ENCODE measurements at places on chromosomes 1 and 21.

GRCh38 chr1:31769720-31770390 is 5.7 kb upstream of the ADGRB2 start:
- no peak for DNase-seq

DNA sequence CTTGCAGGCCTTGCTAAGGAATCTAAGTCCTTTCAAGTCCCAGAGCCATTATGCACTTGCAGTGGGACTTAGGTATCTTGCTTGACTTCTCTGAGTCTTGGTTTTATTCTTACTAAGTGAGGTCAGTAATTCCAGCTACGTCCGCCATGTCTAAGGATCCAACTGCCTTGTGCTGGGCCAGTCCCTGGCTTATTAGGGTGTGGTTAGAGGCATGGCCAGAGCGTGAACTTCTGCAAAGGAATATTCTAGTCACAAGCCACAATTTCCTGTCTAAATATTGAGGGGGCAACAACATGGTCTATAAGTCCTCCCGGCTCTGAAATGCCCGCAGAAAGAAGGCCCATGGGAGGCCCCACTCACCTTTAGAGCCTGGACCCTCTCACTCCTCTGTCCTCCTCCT is 82.9 kb downstream of the TMEM53 start:
- no peak for DNase-seq

DNA sequence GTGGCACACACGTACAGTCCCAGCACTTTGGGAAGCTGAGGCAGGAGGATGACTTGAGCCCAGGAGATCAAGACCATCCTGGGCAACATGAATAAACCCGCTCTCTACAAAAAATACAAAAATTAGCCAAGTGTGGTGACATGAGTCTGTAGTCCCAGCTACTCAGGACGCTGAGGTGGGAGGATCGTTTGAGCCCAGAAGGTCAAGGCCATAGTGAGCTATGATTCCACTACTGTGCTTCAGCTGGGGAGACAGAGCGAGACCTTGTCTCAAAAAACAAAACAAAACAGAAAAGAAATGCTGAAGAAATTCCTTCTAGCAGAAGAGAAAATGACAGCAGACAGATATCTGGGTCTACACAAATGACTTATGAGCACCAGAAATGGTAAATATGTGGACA is 10.3 kb downstream of the ALDH9A1 start:
- no peak for DNase-seq

DNA sequence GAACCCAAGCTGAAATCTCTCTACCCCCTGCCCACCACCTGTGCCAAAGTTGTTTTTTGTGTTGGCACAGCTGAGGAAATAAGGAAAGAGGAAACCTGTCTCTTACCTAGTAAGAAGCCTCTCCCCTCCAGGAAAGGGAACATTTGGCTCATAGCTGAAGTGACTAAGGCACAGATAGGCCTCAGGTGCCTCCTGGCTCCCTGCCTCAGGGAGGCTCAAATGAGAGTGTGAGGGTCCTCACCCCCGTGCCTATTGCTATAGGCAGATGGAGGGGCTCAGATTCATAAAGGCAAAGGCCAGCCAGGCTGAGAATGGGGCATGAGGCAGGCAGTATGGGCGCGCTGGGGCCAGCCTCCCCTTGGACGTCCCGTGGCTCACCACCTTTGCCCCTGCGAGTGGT is 7.4 kb downstream of the SLC30A2 start:
- no peak for DNase-seq

- no peak for DNase-seq
Observed at GRCh38 chr1:62066713-62067112, 127.9 kb upstream of the L1TD1 start.

- DNase-seq, result no peak
Observed at GRCh38 chr1:173476197-173476664, 904 bp upstream of the PRDX6 start.

GRCh38 chr1:20083178-20083944 is 13.4 kb downstream of the PLA2G5 start:
- peak; percentile 39 for DNase-seq

- no peak for DNase-seq
Observed at GRCh38 chr1:178937695-178938094, 66.8 kb upstream of the ANGPTL1 start.

GRCh38 chr21:39400173-39400572 is 45.4 kb downstream of the LCA5L start:
- DNase-seq, result no peak

GRCh38 chr1:46369542-46370213 is 24.4 kb upstream of the FAAH start:
- DNase-seq, result no peak

DNA sequence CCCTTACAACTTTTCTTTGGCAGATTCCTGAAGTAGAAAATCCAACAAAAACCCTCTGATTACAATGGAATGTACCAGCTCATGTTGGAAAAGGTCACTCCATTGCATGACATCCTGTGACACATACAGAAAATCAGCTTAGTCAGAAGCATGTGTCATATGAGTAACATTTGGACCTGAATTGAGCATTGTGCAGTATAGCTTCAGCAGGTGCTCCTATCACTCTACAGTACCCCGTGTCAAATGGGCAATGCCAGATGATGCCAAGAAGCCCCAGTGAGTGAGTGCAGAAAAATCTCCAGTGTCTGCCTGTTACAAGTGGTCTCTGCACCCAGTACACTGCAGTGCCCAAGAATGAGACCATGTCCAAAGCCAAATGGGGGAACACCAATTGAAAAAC is 129.7 kb upstream of the RUNX1 start:
- no peak for DNase-seq

DNA sequence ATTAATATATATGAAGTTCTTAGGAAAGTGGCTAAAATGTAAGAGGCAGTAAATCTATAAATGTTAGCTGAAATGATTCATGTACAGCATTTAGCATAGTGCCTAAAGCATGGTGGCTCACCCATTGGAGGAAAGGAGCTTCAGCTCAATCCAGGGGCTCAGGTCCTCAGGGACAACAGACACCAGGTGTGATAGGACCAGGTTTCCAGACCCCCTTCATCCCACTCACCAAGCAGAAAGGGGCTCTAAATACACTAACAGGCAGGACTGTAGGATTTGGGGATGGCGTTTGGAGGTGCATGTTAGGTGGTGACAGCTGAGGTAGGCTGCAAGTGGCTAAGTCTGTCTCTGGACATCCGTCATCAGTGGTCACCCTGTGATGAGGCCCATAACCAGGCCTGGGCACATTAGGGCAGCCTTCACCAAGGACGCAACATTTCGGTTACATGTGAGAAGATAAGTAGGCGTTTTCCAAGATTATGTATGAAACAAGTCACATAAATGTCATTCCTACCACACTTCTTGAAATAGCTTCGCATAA is 233.1 kb downstream of the C1orf94 start:
- no peak for DNase-seq

- DNase-seq, result no peak
Observed at GRCh38 chr1:183952101-183952500, 85.4 kb downstream of the COLGALT2 start.

DNA sequence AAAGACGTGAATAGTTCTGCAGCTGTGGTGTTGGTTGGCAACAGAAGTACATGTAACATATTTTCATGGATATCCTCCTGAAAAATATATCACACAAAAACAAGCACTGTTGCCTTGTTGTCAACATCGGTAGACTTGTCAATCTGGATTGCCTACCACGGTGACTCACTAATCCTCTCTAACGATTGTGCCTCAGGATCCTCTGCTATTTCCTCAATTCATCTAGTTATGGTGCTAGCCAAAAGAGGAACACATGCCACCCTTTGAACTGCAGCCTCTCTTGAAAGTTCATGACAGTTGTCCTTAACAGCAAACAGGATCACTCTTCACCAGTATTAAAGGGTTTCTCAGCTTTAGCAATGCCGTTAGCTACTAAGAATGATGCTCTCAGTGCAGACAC is 25.7 kb downstream of the RASAL2 start:
- DNase-seq, result no peak

DNA sequence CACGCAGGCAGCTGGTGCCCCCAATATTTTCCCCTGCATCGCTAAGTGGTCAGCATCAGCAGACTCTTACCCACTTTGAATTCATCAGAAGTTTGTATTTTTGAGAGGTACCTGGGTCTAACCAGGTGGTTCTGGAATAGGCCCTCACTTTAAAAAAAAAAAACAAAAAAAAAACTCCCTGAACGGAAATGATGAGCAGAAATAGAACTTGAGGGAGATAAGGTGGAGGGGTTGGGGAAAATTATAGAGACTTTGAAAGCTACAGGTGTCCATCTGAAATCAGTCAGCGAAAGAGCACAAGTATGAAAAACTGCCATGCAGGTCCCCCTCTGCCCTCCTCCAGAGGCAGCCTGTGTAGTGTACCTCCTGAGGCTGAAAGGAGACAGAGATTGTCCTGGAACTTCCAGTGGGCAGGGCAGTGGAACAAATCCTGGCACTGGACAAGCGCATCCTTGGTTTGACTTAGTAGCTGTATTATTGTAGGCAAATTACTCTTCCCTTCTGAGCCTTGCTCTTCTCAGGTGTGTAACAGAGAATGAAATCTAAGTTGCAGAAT is 1.2 kb downstream of the SLAMF7 start:
- no peak for DNase-seq

DNA sequence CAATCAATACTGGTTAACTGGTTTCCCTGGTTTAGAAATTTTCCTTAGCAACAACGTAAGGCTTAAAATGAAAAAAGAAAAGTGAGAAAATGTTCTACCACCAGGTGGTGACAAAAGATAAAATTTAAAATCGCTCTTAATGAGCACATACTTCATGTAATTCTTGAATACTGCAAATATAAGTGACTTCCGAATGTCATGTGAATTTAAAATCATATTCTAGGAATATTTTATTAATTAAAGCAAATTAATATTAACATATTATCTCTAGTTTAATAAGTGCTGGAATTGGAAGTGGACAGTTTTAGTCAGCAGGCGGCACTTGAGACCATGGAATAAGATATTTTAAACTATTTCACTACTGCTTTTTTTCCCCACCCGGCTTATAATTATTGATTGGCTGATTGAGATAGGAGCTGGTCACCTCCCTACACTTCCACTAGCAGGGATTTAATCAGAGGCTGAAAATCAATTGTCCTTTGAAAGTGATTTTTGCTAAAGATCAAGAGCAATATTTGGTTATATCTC is 5.0 kb upstream of the ADAMTS1 start:
- peak; percentile 28 for DNase-seq

DNA sequence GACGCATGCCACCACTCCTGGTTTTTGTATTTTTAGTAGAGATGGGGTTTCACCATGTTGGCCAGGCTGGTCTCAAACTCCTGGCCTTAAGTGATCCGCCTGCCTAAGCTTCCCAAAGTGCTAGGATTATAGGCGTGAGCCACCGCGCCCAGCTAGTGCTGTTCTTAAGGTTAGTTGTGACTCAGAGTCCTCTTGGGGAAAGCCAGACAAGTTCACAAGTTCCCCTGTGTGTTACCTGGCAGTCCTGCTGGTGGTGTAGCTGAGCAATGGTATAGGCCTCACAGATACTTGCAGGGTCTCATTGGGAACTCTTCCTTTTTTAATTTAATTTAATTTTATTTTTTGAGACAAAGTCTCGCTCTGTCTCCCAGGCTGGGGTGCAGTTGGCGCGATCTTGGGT is 10.6 kb downstream of the CFAP126 start:
- DNase-seq, result no peak

GRCh38 chr21:18743531-18743930 is 339.9 kb upstream of the TMPRSS15 start:
- no peak for DNase-seq

- DNase-seq, result peak; percentile 52
Observed at GRCh38 chr1:145740269-145740668, 21.0 kb downstream of the CD160 start.

DNA sequence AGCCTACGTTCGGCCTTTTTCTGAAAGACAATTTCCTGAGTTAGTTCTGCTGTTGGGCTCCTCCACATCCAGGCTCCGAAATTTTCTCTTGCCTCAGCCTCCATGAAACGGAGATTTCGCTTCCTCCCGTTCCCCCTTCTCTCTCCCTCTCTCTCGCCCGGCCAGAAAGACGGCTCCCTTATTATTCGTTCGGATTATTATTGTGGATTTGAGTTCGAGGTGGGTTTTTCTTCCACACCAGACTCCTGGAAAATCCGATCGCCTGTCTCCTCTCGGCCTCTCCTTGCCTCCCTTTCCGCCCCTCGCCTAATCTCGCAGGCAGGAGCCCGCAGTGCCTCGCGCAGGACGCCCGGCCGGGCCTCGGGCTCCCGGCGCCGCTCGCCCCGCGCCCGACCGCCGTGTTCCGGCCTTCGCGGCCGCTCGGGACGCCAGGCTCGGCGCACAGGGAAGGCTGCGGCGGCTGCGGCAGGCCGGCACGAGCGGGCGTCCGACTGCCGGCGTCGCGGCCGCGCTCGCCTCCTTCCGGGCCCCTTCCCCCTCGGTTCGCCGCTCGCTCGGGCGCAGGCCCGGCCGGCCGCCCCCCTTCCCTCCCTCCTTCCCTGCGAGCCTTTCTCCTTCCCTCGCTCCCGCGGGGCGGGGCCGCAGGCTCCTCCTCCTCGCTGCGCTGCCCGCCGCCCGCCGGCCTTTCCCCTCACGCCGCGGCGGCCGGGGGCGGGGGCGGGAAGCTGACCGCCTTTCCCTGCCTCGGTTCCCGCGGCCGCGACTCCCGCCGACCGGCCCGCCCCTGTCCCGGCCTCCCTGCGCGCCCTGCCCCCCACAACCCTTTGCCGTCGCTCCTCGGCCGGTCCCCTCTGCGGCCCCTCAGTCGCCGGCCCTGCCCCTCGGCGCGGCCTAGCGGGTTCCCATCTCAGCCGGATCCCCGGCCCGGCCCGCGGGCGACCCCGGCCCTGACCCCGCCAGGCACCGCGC is at the start of gene ARHGEF11:
Gene ARHGEF11, minus strand, starts transcription at position 493 of the 969 bp plus-strand sequence. CDS start 1,412 bp downstream, outside the sequence.
- peak; percentile 96 for DNase-seq

DNA sequence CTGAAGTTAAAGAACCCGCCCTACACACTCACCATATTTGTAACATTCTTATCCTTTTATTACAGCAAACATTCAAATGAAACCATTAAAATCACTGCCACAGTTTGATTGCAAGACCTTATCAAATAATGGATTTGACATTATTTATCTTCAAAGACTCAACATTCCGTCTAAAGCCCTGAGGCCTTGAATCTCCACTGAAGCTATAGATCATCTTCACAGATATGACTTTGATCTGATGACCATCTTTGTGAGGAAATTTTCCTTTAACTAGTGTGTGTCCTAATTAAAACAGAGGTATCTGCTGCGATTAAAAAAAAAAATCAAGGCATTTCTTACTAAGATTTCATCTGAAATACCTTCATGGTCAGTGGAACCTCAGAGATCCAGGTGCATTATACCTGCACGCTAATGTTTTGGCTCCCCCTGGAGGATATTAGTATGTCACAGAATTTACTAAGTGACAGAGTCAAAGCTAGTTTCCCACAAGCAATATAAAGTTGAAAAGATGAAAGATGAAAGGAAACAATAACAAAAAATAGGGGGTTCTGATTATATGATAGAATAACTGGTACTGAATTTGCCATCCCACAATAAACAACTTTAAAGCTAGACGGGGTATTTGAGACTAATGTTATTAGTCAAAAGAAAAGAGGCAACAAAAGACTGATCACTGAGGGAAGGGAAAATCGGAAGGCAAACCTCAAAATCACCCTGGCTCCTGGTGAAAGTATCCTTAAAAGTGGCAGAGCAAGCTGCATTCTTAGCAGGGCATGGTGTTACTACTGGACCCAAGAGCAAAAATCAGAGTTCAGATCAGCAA is 923.4 kb downstream of the NCAM2 start:
- no peak for DNase-seq

- DNase-seq, result no peak
Observed at GRCh38 chr1:234841710-234842231, 231.8 kb upstream of the IRF2BP2 start.

Data from Caco-2 (cell line).